ENCODE measurements at places on chromosomes 3 and 15.

DNA sequence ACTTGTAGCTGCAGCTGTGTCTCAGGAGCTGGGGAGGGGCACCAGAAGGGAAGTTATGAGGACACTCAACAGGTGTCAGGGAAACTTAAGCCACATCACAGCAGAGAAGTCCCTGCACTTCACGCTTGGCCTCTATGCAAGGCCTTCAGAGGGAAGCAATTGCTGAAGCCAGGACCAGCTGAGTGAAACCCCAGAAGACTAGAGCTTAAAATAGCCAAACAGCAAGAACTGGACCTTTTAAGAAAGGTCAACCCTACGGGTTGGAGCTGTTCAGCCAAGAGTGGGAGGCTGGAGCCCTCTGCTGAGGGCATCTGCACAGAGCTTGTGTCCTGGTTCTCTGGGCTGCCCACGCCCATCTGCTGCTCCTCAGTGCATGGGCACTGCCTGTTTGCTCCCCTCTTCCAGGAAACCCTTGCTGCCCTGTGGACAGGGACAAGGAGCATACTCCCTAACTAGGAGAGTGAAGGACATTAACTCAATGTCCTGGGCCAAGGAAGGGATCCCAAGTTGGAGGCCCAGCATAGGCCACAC is 3.9 kb upstream of the GRAMD2A start:
- DNase-seq = no peak

GRCh38 chr3:189772584-189772983 is 141.4 kb downstream of the TP63 start:
- no peak for DNase-seq

DNA sequence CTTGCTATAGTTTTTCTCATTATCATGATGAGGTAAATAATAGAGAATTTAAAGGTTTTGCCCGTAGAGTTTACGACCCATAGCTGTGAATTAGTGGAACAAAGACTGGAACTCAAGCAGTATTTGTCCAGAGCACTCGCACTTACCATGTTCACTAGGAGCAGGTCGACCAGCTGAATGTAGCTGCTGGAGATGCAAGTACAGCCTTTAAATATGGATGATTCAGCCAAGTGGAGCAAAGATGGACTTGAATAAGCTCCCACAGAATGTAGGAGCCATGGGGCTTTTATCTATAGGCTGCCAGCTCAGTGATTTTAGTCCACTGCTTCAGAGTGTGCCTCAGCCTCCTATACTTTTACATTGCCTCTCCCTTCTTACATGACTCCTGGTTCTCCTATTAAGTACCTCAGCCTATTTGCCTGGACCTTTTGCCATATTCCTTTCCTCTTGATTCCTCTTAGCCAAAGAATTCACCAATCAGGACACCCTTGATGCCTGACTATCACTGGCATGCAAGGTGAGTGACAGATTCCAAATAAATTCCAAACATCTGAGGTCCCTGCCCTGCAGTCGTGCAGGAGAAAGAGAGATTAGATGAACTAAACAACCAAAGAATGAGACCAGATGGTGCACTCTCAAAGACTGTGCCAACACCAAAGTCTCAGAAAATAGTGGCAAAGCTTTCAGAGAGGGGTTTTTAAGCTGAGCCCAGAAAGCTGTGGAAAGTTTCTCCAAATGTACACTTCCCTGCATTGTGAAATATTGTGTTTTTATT is 3.9 kb downstream of the MKRN3 start:
- DNase-seq = no peak

GRCh38 chr3:195109098-195109657 is 161.8 kb downstream of the XXYLT1 start:
- no peak for DNase-seq

- DNase-seq = no peak
Measured at GRCh38 chr15:36313021-36313420, 266.4 kb upstream of the CDIN1 start.

DNA sequence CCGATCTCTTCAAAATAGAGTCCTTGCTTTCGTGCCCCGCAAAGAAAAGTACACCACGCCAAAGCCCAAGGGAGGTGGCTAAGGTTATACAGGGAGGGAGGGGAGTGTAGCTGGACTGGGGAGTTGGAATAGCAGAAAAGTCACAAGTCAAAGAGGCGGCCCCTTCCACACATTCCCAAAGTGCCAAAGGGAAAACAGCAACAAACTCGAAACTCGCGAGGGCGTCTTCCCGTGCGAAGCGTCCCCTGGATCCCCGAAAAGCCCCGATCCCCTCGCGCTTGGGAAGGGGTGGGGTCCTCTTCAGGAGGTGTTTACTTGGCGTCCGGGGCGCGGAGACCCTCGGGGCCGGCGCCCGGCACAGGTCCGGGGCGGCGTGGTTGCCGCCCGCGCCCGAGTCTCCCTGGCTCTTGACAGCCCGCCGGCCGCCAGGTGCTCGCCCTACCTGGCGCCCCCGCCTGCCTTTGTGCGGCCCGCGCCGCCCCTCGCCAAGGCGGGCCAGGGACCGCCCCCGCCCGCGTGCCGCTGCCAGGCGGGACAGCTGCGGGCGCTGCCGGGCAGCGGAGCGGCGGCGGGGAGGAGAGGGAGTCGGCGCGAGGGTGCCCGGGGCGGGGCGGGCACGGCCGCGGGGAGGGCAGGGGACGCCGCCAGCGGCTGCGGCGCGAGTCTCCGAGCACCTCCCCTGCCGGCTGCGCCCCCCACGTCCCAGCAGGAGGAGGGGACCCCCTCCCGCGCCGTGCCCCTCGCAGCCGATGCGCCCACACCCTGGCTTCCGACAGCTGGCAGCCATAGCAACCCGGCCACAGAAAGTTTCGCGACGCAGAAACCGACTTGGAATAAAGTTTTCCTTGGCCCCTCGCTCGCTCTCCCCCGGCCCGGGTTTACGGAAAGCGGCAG is 966 bp downstream of the MYO1E start:
- DNase-seq = peak; percentile 2

DNA sequence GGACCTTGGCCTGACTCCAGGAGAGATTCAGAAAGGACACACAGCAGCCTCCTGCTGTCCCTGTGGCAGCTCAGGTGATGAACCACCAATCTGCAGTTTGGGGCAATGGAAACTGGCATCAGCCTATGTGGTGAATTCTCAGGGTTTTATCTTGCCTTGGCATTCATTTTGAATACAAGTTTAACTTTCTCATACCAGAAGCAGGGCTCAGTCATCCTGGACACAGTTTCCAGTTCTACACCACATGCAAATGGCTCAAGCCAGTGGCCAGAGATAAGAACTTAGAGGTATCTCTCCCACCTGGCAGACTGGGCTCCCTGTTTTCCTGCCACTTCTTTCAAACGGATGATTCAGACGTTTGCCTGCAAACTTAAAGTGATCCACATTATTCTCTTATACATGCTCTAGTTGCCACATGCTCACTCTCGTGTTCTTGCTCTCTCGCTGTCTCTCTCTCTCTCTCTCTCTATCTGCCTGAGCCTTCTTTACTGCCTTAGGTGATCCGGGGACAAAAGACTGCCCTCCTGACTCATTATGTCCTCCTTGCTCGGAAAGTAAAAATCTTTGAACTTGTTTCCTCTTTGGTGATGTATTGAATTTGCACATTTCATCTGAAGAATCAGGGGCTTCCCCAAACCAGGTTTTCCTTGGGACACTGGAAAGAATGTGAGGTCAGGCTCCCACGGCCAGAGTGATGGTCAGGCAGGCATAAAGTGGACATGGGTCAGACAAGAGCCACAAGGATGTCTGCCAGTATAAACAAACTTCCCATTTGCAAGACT is 99.6 kb upstream of the STT3B start:
- no peak for DNase-seq

GRCh38 chr3:112437146-112438022 is 61.9 kb downstream of the BTLA start:
- DNase-seq = no peak

- no peak for DNase-seq
Measured at GRCh38 chr3:63662500-63662899, 10.0 kb downstream of the SNTN start.

DNA sequence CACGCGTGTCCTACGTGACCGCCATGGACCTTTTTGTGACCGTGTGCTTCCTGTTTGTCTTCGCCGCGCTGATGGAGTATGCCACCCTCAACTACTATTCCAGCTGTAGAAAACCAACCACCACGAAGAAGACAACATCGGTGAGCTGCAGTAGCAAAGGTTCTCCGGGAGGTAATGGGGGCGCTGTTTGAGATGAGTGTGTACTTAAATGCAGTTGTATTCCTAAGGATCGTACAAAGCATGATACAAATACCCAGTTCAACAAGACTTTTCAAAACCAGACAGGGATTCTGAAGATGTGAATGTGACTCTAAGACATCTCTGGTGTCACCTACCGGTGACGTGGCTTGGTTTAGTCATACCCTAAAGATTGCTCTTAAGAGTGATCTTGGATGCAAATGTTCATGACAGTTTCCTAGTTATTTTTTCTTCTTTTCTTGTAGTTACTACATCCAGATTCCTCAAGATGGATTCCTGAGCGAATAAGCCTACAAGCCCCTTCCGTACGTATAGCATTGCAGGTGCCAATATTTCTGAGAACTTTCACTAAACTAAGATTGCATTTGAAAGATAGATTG is 556.6 kb downstream of the GABRG3 start:
- no peak for DNase-seq

GRCh38 chr15:56243163-56244037 is at the start of gene RFX7:
RFX7 (minus strand) TSS chr15:56243879; CDS start chr15:56243285, 594 bp downstream.
- peak; percentile 73 for DNase-seq

GRCh38 chr15:66760097-66760967 is 58.3 kb downstream of the SMAD6 start:
- DNase-seq = no peak

- DNase-seq = no peak
Measured at GRCh38 chr3:5442106-5442785, 254.7 kb downstream of the EDEM1 start.

DNA sequence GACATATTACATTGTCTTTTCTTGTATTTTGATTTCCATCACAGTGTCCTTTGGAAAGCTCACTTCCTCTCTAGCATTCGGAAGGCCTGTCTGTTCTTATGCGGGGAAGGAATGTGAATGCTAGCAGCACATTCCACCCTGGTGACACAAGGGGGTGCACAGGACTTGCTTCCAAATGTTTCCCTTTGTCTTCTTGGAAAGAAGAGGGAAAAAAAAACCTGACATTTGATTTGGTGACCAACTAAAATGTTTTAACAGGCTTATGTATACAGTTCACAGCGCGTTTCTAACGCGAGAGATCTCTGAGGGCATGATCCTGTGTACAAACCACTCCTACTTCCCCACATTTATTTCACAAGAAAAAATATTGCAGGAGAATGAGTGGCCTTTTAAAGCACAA is 107.6 kb upstream of the FXR1 start:
- DNase-seq = no peak

DNA sequence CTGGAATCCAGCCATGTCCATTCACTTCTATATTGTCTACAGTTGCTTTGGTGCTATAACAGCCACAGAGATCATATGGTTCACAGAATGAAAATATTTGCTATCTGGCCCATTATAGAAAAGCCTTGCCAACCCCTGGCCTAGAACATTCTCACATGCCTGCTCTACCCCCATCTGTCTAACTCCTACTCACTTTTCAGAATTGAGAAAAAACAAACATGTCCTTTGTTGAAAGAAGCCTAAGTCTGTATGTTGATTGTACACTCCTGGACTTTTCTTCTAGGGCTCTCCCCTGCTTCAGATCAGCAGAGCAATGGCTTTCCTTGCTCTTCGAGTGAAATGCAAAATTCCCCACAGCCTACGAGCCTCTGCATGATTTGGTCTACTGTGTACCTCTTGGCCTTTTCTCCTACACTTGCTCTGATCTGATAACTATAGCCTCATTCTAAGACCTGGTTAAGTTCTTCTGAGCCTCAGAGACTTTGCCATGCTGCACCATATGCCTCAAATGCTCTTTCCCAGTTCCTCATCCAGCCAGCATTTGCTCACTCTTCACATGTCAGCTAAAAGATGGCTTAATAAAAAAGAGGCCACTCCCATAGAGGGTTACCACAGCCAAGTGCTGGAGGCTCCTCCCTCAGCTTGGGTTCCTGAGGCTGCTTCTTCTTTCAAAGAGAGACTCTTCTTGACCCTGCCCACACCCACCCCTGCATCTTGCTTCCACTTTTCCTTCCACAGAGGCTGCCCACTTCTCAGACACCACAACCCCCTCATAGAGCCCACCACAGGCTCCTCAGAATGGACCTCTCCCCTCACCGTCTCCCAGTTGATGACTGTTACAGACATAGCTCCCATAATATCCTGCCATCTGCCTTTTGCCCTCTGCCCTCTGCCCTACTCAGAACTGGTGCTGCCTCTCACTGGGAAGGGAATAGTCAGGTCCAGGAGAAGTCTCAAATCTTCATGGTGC is 22.9 kb upstream of the DCLK3 start:
- DNase-seq = no peak

DNA sequence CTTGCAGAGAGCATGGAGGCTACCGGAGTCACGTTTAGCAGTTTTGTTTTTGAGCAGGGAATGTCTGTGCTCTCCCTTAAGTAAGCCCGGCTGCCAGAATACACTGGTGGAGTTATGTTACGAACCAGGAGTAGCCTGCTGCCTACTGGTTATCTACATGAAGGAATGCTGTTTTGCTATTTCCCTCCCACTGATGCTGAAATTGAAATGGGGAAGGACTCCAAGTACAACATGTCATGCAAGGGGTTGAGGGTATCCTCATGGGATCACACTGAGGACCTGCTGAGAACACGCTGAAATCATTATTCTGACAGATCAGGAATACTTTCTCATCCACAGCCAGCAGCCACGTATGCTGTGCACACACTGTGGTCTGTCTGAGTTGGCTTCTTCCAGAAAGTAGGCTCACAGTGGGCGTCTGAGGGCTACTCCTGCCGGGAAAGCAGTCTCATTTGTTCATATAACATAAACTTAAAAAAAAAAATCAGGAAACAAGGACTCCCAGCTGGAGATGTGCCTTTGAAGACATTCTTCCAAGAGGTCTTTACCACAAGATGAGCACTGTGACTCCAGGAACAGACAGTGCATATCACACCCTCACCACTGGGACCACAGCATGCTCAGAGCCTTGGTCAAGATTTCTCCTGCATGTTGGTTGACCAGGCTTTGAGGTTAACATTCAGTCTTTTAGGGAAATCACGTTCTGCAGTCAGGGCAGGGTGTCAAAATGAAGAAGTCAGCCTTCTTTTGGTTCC is 300.4 kb upstream of the RASGRP1 start:
- no peak for DNase-seq

DNA sequence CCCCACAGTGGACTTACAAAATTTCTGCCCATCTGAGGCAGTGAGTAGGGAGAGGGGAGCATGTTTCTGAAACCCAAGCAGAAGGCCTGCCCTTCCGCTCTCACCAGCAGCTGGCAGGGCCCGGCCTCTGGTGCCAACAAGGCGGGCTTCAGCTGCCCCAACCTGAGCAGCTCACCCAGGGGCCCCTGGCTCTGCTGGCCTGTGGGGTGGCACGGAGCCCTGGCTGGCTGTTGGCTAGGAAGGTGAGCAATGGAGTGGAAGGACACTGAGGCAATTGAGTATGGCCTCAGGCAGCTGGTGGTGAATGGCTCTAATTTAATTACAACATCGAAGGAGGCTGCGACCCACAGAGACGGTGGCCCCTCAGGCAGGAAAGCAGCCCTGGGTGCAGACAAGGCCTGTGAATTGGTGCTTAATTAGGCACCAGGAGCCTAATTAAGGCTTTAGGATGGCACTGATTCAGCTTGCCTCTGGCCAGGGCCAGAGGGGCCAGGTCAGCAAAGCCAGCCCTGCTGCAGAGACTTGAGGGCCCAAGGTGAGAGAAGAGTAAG is 60.9 kb downstream of the ST8SIA2 start:
- no peak for DNase-seq
